Type B pancreatic cell (in vitro differentiated cells): ENCODE measurements at places on chromosomes 6 and 20. TPM values are rescaled to one million over a fixed set of nuclear protein-coding genes. Genes with fewer than 3 reads are reported as not detected.

DNA sequence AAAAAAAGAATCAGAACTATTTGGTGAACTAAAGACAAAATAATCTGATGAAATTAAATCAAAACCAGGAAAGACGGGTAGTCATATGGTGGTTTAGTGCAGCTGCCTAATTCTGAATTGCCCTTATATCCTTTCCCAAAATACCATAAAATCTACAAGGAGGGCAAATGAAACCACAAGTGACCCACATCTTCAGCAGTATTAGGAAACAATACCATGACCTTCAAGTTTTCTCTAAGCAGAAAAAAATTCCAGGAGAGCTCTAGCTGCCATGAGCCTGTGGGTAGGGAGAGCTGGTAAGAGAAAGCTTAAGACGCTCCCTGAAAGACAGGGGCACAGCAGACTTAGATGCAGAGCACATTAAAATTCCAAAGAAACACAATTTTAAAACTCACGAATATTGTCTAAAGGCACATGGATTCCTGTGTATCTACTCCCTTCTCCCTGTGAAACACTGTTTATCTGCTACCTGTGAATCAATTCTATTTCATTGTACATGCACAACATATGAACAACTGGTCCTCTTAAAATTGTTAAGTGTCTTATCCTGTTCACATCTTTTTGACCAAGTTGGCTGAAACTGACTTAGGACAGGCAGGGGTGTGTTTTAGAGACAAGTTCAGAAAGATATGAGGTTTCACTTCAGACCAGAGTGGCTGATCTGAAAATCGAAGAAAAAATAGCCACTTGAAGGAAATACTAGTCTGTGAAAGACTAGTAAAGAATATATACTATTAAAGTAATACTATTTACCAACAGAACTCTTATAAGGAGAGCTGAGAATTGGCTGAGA is 153.6 kb upstream of the SHLD1 start:
- no peak overlapping the region for H3K4me3 ChIP-seq
- peaks cover 11% of the 10 kb centered on the region for H3K36me3 ChIP-seq
- no peaks in the 10 kb centered on the region for H3K27me3 ChIP-seq
- no peak overlapping the region for H3K27ac ChIP-seq
- no peaks in the 10 kb centered on the region for H3K4me1 ChIP-seq
- DNase-seq = no peak

GRCh38 chr6:81708113-81708699 is 44.3 kb downstream of the TENT5A start:
- DNase-seq = no peak
- peaks cover 4% of the 10 kb centered on the region for H3K4me1 ChIP-seq
- H3K4me3 ChIP-seq = no peak overlapping the region

- no peaks in the 10 kb centered on the region for H3K36me3 ChIP-seq
- H3K27ac ChIP-seq = no peak overlapping the region
- H3K27me3 ChIP-seq = peaks cover 5% of the 10 kb centered on the region
- H3K4me3 ChIP-seq = no peak overlapping the region
These were observed 73.9 kb downstream of the FOXF2 start for GRCh38 chr6:1463275-1463674.

Gene FOXA2
- 17.5 and 21.2 TPM in 2 replicates for total RNA-seq

GRCh38 chr6:137415127-137415833 is 78.9 kb downstream of the OLIG3 start:
- peaks cover 21% of the 10 kb centered on the region for H3K4me1 ChIP-seq
- H3K27ac ChIP-seq = peak overlapping the region; percentile 13
- peaks cover 37% of the 10 kb centered on the region for H3K27me3 ChIP-seq

GRCh38 chr20:63641792-63642523 is 11.3 kb downstream of the STMN3 start:
- H3K4me1 ChIP-seq = no peaks in the 10 kb centered on the region
- H3K27me3 ChIP-seq = no peaks in the 10 kb centered on the region
- DNase-seq = peak; percentile 95
- no peaks in the 10 kb centered on the region for H3K36me3 ChIP-seq

- no peak overlapping the region for H3K27ac ChIP-seq
- H3K27me3 ChIP-seq = peaks cover 4% of the 10 kb centered on the region
- no peak for DNase-seq
- H3K4me3 ChIP-seq = no peak overlapping the region
- H3K4me1 ChIP-seq = no peaks in the 10 kb centered on the region
These were observed 774.3 kb downstream of the QKI start for GRCh38 chr6:164188861-164189260.

DNA sequence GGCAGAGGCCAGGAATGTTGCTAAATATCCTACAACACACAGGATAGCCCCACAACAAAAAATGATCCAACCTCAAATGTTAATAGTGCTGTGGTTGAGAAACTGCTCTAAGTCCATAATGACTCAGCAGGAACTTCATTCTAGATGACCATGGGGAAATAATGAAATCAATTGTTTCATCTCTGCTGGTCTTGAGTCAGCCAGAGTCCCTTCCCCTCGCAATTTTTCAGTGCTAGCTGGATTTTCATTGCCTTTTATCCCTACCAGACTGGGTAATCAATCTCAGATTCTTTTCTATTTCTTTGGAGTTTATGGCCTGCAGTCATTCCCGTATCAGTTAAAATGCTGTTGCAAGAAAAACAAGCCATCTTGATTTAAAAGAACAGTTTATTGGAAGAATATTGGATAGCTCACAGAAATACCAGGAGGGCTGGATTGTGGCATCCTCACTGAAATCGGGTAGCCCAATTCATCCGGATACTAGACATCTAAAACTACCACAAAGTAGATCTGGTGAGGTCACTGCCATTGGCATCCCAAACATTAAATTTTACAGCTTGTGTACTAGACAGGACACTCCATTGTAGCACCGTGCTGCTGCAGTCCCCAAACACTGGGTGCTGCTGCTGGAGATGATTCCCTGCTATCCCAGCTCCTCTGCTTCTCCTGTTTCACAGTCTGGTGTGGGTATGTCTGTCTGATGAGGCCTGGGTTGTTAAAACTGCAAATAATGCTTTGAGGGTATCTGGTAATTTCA is 30.3 kb upstream of the POPDC3 start:
- H3K36me3 ChIP-seq = no peaks in the 10 kb centered on the region
- H3K4me3 ChIP-seq = peak overlapping the region; percentile 47
- peak overlapping the region; percentile 36 for H3K27ac ChIP-seq
- H3K27me3 ChIP-seq = peaks cover 4% of the 10 kb centered on the region

- peaks cover 15% of the 10 kb centered on the region for H3K36me3 ChIP-seq
- peaks cover 41% of the 10 kb centered on the region for H3K4me1 ChIP-seq
- no peaks in the 10 kb centered on the region for H3K27me3 ChIP-seq
These were observed 3.5 kb downstream of the AKIRIN2 start for GRCh38 chr6:87698547-87699006.

Gene IRAK1BP1
- total RNA-seq = 4.4 and 7.0 TPM in 2 replicates

- H3K4me1 ChIP-seq = peaks cover 10% of the 10 kb centered on the region
- peaks cover 8% of the 10 kb centered on the region for H3K27me3 ChIP-seq
- peaks cover 8% of the 10 kb centered on the region for H3K36me3 ChIP-seq
These were observed 113.9 kb upstream of the STMND1 start for GRCh38 chr6:16987996-16988395.

Gene KIAA1755
- 4.7 TPM in 1 of 2 replicates, not detected in the other for total RNA-seq
